ENCODE measurements at places on chromosomes 12 and 14. TPM values are rescaled to one million over a fixed set of nuclear protein-coding genes. Genes with fewer than 3 reads are reported as not detected.

Gene NTN4
- total RNA-seq = not detected

Gene PTPRQ
- not detected for total RNA-seq

Gene HOXC11
- not detected for total RNA-seq

- DNase-seq = no peak
Observed at GRCh38 chr12:26987634-26988424, 26.4 kb downstream of the TM7SF3 start.

DNA sequence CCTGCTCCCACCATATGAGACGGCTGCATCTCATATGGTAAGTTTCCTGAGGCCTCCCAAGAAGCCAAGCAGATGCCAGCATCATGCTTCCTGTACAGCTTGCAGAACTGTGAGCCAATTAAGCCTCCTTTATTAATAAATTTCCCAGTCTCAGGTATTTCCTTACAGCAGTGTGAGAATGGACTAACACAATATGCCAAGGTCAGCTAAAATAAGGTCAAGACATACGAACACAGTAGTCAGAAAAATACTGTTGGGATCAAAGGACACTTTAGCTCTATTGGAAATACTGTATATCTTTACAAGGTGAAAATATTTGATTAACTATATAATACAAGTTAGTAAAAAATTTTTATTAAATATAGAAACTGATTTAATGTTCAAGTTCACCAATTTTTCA lies 28.8 kb downstream of the SEL1L start:
- no peak for DNase-seq

DNA sequence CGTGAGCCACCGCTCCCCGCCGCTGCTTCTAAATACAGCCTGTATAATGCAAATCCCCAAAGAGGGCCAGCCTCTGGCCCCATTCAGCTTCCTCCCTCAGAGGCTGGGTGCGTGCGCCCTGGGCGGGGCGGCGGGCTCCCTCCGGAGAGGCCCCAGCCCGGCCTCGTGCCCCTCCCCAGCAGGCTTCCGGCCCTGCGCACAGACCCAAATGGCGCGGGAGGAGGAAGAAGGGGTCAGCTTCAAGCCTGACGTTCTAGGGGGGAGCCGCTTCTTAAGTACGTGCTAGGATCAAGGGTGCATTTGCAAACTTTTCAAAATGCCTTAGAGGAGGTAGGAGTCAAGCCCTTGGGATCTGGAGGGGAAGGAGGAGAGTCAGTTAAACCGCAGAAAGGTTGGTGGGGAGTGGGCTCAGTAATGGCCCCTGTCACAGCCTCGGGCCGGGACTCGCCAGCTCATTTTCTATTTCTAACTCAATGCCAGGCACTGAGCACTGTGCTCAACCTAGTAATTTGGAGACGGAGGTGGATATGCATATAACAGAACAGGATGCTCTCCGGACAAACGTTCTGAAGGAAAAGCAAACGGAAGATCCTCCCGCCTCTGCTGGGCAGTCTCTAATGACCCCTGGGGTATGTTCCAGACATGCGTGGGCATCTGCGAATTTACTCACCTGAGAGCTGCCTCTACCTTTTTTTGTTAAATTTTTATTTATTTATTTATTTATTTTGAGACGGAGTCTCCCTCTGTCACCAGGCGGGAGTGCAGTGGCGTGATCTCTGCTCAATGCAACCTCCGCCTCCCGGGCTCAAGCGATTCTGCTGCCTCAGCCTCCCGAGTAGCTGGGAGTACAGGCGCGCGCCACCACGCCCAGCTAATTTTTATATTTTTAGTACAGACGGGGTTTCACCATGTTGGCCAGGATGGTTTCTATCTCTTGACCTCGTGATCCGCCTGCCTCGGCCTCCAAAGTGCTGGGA lies 32.3 kb downstream of the NINJ2 start:
- no peak for DNase-seq

DNA sequence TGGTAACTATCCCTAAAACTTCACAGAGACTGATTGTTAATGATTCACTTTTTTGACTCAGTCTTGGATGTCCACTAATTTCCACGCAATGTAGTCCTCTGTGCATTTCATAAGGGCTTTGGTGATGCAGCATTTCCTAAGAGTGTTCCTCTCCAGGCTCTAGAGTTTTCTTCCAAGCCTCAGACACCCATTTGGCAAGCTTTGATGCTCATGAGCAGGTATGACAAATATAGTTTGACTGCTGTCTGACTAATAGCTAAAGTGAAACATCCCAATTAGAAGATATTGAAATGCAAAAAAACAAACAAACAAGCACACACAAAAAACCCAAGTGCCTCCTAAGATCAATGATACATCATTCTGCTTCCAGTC lies 1.5 kb upstream of the VAMP1 start:
- no peak for DNase-seq

- DNase-seq = no peak
Observed at GRCh38 chr14:31326111-31326510, 94.2 kb downstream of the HEATR5A start.

Data from natural killer cell treated with Interleukin-12 subunit alpha and Interleukin-12 subunit beta and Interleukin-15 and Interleukin-18, amount 100 ng/mL, for 72 hours (primary cell).